ENCODE measurements at places on chromosomes 11 and 22.

GRCh38 chr11:120501440-120501839 is 10.1 kb upstream of the GRIK4 start:
- no peak for DNase-seq

- no peak for DNase-seq
Measured at GRCh38 chr11:62491571-62492329, 54.9 kb downstream of the AHNAK start.

- DNase-seq = no peak
Measured at GRCh38 chr11:31802990-31803812, 7.9 kb downstream of the PAX6 start.

DNA sequence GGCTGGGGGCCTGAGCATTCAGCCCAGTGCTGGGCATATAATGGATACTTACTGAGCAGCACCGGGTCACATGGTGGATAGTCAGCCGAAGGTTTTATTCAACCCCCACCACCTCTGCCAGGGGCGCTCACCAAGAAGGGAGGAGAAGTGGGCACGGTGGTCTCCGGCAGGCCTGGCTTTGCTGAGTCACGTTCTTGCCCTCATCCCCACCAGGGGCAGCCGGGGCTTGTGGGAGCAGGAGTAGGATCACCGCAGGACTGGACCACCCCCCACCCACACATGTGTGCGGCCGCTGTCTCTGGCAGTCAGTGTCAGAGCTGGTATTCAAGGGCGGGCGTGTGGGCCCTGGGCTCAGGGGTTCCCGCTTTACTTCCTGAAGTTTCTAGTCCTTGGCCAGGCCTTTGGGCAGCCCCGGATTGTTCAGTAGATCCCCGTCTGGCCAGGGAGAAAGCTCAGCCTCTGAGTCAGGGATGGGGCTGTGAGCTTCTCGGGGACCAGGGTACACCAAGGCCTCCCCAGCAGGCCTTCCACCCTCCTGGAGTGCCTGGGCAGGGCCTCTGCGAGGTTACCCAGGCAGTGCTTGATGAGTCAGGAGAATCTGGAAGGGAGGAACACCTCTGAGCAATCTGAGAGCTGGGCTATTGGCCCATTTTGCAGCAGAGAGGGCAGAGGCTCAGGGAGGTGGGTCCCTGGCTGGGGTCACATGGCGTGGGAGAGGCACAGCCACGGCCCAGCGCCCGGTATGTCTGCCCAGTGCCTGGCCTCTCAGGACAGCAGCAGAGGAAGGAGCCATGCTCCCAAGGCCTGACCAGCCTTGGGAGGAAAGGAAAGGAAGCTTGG is 60.6 kb downstream of the RTL6 start:
- no peak for DNase-seq

GRCh38 chr11:112050721-112051120 is 23.1 kb downstream of the PIH1D2 start:
- no peak for DNase-seq

DNA sequence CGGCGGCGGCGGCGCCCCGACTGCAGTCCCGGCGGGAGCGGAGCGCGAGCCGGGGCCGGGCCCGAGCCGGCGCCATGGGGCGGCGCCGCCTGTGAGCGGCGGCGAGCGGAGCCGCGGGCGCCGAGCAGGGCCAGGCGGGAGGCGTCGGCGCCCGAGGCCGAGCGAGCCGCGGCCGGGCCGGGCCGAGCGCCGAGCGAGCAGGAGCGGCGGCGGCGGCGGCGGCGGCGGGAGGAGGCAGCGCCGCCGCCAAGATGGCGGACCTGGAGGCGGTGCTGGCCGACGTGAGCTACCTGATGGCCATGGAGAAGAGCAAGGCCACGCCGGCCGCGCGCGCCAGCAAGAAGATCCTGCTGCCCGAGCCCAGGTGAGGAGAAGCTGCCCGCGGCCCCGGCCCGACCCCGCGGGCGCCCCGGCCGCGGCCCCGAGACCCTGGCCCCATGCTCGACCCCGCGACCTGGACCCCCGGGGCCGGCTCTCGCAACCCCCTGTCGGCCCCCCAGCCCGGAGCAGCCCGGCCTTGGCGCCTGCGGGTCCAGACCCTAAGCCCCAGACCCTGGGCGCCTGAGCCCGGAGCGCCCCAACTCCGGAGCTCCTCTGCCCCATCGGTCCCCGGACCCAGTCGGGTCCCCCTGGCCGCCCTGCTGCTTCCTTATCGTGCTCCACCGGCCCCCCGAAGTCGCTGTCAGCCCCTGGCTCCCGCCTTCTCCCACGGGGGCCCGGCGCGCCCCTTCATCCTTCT is at the start of gene GRK2:
GRK2 (plus strand) TSS at position 25 of the 739 bp plus-strand sequence; CDS start at position 252, 227 bp downstream.
- DNase-seq = no peak

DNA sequence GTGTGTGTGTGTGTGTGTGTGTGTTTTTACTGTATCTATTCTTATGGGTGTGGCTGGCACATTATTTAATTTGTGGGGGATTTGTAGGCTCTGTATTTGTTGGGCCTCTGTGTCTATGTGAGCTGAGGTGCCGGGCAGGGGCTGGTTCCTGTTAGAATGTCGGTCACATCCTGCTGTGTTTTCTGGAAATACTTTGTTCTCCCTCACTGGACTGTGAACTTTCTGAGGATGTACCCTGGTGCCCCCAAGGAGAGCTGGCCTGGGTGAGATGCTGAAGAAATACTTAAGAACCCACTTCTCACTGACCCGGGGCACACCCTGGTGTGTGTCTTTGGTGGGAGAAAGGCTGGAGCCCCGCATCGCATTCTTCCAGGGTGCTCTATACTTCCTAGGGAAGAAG is 28.6 kb downstream of the KIAA1671 start:
- DNase-seq = no peak

- no peak for DNase-seq
Measured at GRCh38 chr11:115933564-115933963, 429.3 kb upstream of the CADM1 start.

- DNase-seq = no peak
Measured at GRCh38 chr11:70783821-70784220, 385.5 kb downstream of the CTTN start.

GRCh38 chr11:828506-829175 is 922 bp downstream of the CRACR2B start:
- DNase-seq = no peak

GRCh38 chr22:16559056-16559955 is 33.3 kb downstream of the CCT8L2 start:
- no peak for DNase-seq

Measured in C1 segment of cervical spinal cord (tissue), 14 donors.